ENCODE measurements at places on chromosomes 12 and 14.

GRCh38 chr14:99393059-99393655 lies 87.5 kb downstream of the SETD3 start:
- peak; percentile 24 for DNase-seq

GRCh38 chr12:9365296-9365695 lies 157.1 kb upstream of the PZP start:
- DNase-seq, result no peak

DNA sequence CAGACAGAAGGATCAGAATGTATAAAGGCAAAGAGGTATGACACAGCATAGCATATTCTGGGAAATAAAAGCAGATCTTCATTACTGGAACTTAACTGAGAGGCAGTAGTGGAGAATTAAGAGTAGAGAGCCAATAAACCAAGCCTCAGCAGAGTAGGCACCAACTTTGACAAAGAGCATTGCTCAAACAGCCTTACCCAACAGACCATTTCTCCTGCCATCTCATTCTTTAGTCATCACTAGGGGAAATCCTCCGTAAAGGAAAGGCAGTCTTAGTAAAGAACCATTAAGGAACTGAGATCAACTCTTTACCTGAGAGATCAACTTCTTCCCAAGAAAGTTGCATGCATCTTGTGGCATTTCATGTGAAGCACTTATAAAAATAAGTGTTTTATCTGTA lies 36.6 kb downstream of the SENP1 start:
- no peak for DNase-seq

- no peak for DNase-seq
Observed at GRCh38 chr12:103308396-103308795, 187.4 kb downstream of the C12orf42 start.

DNA sequence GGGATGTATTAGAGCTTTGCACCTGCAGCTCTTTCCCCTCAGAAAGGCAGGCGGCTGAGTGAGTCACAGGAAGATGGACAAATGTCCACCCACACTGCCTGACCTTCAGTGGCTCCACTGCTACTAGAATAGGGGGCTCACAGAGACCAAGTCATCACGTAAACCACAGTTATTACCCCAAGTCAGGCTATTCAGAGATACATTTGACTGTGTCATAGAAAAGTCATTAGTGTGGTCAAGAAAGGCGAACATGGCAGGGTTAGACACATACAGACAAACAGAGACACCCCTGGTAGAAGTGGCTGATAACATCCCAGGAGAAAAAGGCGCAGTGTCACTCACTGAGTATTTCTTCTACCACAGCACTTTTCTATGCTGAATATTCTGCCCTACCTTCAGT lies 36.0 kb downstream of the GCH1 start:
- DNase-seq, result no peak

DNA sequence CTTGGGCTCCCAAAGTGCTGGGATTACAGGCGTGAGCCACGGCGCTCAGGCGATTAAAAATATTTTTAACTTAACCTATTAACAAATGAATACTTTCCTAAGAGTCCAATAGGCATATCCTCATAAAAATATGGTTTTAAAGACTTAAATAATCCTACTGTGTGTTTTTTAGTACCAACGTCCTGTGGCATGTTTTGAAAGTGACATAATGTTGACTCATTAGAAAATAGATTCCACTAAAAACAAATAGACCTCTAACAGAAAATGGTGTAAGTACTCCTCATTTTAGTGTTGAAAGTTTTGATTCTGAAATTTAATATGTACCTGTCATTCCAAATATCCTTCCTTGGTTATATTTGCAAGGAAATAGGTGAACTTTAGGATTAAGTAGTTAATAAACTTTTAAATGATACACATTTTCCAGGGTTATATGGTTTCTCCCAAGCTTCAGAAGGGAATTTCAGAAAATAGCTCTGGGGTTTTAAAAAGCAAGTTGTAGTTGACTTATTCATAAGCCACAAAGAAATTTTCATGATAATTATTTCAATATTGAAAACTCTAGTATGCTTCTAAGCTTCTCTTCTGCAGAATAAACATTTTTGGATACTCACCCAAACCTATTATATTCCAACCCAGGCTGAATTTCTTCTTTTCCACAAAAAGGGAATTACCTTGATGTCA lies 12.1 kb upstream of the LUM start:
- no peak for DNase-seq

GRCh38 chr14:105417690-105418121 lies 1.9 kb upstream of the MTA1 start:
- DNase-seq, result no peak

Data from CD4-positive, alpha-beta T cell treated with Interleukin-12 subunit alpha and Interleukin-12 subunit beta, for 1 hour (primary cell).